ENCODE measurements at places on chromosomes 2 and 18. TPM values are rescaled to one million over a fixed set of nuclear protein-coding genes. Genes with fewer than 3 reads are reported as not detected.

NBEAL1 gene
- 31.7 TPM for total RNA-seq

COLEC11 gene
- 43.7 TPM for total RNA-seq

SKA1 gene
- 0.71 TPM for total RNA-seq

HOXD13 gene
- total RNA-seq: not detected

TRMT61B gene
- 16.1 TPM for total RNA-seq

PDE6D gene
- total RNA-seq: 17.8 TPM

DYSF gene
- total RNA-seq: 16.5 TPM

PLEKHB2 gene
- total RNA-seq: 13.1 TPM

NCKAP5 gene
- total RNA-seq: 2.3 TPM

CRYGC gene
- not detected for total RNA-seq

FOXD4L1 gene
- 0.23 TPM for total RNA-seq

GALM gene
- 12.3 TPM for total RNA-seq

INPP5D gene
- total RNA-seq: 11.4 TPM

FAM110C gene
- total RNA-seq: 4.1 TPM

NAT8 gene
- 0.25 TPM for total RNA-seq

CAPN14 gene
- 0.23 TPM for total RNA-seq

DSG1 gene
- not detected for total RNA-seq

ARHGAP28 gene
- 19.3 TPM for total RNA-seq

STARD6 gene
- total RNA-seq: not detected

RGPD4 gene
- 0.20 TPM for total RNA-seq

CREB1 gene
- total RNA-seq: 76.2 TPM

TTC32 gene
- total RNA-seq: 16.8 TPM

TTN gene
- total RNA-seq: 12.9 TPM

TNS1 gene
- 568 TPM for total RNA-seq

ASTL gene
- not detected for total RNA-seq

PLEKHM3 gene
- total RNA-seq: 13.7 TPM

CCDC74B gene
- total RNA-seq: 5.1 TPM

ERBB4 gene
- 0.25 TPM for total RNA-seq

All from ovary (tissue), 10 donors.